ENCODE measurements at places on chromosomes 6 and 20. TPM values are rescaled to one million over a fixed set of nuclear protein-coding genes. Genes with fewer than 3 reads are reported as not detected.

Gene SNX14
- 49.0 TPM for total RNA-seq

Gene LRRN4
- 0.31 TPM for total RNA-seq

GRCh38 chr20:16271450-16271849 lies 301.8 kb downstream of the KIF16B start:
- H3K27ac ChIP-seq: no peak overlapping the region
- no peaks in the 10 kb centered on the region for H3K4me1 ChIP-seq
- no peak overlapping the region for H3K4me3 ChIP-seq
- no peak for DNase-seq
- no peaks in the 10 kb centered on the region for H3K27me3 ChIP-seq

DNA sequence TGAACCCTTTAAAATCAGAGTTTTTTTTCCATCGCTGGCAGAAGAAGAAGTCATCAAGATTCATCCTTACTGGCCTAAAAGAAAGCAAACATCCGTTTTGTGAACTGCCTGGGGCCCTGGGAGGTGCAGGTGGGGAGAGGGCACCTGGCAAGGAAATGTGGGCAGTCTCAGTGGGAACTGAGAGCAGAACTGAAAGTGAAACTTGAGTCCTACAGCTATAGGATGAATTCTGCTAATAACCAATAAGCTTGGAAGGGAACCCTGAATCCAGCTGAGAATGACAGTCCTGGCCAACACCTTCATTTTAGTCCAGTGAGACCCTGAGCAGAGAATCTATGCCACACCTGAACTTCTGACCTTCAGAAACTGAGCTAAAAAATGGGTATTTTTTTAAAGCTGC lies 130.1 kb upstream of the ASCC3 start:
- no peaks in the 10 kb centered on the region for H3K27me3 ChIP-seq
- no peak overlapping the region for H3K27ac ChIP-seq
- H3K4me3 ChIP-seq: no peak overlapping the region
- no peak for DNase-seq

- H3K36me3 ChIP-seq: no peaks in the 10 kb centered on the region
- no peak overlapping the region for H3K27ac ChIP-seq
- no peaks in the 10 kb centered on the region for H3K27me3 ChIP-seq
- no peaks in the 10 kb centered on the region for H3K4me1 ChIP-seq
Observed at GRCh38 chr6:85285114-85285513, 164.8 kb upstream of the NT5E start.

DNA sequence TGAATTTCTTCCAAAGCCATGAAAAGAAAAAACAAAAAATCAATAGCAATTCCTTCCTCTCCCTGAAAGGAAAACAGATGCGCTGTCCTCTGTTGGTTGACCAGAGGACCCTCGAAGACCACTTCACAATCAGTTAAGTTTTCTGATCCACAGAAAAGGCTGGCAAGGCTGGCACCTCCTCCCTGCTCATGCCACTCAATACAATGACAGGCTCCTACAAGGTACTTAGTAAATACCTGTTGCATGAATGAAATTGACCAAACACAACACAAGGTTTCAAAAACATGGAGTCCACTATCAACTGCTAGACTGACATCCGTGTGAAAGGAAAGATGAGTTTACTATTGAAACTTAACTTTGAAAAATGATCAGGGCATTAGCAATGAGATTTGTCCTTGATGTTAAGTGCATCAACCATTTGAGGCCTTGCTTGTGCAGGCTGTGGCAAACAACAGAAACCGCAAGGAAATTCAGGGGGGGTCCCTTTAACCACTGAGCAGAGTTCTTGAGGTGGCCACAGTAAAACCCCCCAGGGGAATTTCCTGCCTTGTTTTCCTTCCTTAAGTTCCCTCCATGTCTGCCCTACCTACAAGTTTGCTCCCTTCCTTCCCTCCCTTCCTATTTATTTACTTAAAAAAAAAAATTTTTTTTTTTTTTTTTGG lies 27.9 kb upstream of the RTF2 start:
- H3K36me3 ChIP-seq: no peaks in the 10 kb centered on the region
- H3K27ac ChIP-seq: no peak overlapping the region
- no peaks in the 10 kb centered on the region for H3K27me3 ChIP-seq
- no peak for DNase-seq
- no peak overlapping the region for H3K4me3 ChIP-seq

DNA sequence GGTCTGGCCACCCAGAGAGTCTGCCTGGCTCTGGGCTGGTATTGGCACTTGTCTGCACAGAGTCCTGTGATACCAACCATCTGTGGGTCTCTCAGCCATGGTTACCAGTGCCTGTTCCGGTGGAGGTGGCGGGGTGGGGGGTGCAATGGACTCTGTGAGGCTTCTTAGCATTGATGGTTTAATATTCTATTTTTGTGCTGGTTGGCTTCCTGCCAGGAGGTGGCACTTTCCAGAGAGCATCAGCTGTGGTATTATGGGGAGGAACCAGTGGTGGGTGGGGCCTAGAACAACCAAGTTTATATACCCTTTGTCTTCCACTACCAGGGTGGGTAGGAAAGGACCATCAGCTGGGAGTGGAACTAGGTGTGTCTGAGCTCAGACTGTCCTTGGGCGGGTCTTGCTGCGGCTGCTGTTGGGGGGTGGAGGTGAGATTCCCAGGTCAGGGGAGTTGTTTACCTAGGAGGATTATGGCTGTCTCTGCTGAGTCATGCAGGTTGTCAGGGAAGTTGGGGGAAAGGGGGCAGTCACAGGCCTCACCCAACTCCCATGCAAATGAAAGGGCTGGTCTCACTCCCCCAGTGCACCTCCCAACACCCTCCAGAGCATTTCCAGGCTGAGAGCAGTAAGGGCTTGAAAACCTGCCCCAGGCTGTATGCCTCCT lies 117.5 kb downstream of the FLRT3 start:
- no peak overlapping the region for H3K4me3 ChIP-seq
- H3K27ac ChIP-seq: no peak overlapping the region
- H3K4me1 ChIP-seq: no peaks in the 10 kb centered on the region
- H3K27me3 ChIP-seq: no peaks in the 10 kb centered on the region

DNA sequence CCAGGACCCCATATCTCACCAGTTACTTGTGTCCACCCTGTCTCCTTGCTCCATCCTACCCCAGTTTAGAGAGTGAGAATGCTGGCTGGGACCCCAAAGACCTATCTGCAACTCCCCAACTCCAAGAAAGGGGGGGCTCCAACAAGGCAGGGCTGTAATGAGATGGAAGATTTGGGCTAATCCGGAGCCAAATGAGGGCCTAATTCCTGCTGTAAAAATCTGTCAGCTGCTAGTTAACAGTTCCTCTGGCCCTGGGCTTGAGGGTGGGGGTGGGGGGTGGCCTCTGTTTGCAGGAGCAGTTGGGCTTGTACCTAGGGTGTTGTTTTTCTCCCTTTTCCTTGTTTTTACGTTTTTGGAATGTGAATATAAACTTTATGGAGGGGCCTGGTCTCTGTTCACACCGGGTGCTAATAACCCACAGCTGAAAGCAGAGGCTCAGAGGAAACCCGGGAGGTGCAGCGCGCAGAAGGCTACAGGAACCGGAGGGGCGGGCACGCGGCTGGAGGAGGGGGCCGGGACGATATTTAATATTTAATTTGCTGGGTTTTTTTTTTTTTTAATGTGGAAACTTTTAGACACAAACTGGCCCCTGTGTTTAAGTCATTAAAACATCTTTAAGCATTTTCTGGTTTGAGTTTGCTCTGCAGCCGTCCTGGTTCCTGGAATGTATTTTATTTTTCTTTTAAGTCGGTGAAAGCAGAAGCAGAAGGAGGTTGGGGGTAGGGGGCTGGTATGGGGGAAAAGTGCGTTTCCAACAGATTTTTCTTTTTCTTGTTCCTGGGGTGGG lies 70.7 kb downstream of the NCR2 start:
- no peak overlapping the region for H3K27ac ChIP-seq
- DNase-seq: no peak
- H3K4me1 ChIP-seq: no peaks in the 10 kb centered on the region
- no peak overlapping the region for H3K4me3 ChIP-seq
- no peaks in the 10 kb centered on the region for H3K36me3 ChIP-seq

GRCh38 chr6:125678601-125679000 lies 70.8 kb upstream of the HEY2 start:
- no peak for DNase-seq
- no peaks in the 10 kb centered on the region for H3K27me3 ChIP-seq
- H3K36me3 ChIP-seq: no peaks in the 10 kb centered on the region
- H3K4me3 ChIP-seq: no peak overlapping the region

GRCh38 chr20:59623583-59623982 lies 19.2 kb downstream of the PHACTR3 start:
- H3K27me3 ChIP-seq: no peaks in the 10 kb centered on the region
- no peak for DNase-seq
- no peak overlapping the region for H3K27ac ChIP-seq
- H3K4me3 ChIP-seq: no peak overlapping the region
- no peaks in the 10 kb centered on the region for H3K4me1 ChIP-seq
